AG10803 (cell line): ENCODE measurements at places on chromosomes 16 and 17.

- peak; percentile 89 for DNase-seq
Measured at GRCh38 chr16:67244387-67245185, 2.7 kb downstream of the FHOD1 start.

GRCh38 chr16:30839523-30840227 is 52.7 kb upstream of the ZNF629 start:
- DNase-seq = no peak

DNA sequence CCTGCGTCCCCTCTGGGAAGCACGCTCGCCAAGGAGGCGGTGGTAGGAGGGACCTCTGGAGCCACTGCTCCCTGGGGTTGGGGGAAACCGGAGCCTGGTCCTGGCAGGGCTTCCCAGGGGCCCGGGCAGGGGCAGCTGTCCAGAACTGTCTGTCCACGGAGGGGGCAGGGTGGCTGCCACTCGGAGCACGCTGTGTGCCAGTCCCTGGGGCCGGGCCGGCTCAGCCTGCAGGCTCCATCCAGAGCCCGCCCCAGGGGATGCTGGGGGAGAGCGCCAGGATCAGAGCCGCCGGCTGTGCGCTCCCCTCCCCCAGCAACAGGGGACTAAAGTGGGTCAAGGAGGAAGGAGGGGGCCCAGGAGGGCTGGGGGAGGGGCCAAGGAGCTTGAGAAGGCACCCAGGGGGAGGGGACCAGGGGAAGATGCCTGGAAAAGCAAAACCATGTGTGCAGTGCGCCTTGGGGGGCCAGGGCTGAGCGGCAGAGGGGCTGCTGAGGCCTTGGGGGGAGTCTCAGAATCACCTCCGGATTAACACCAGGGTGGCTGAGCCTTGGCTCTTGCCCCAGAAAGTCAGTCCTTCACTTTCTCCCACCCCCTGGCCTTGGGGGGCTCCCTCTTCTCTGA is 21.3 kb downstream of the ZNF423 start:
- no peak for DNase-seq

- DNase-seq = no peak
Measured at GRCh38 chr17:44176671-44177501, 6.4 kb downstream of the ASB16 start.

DNA sequence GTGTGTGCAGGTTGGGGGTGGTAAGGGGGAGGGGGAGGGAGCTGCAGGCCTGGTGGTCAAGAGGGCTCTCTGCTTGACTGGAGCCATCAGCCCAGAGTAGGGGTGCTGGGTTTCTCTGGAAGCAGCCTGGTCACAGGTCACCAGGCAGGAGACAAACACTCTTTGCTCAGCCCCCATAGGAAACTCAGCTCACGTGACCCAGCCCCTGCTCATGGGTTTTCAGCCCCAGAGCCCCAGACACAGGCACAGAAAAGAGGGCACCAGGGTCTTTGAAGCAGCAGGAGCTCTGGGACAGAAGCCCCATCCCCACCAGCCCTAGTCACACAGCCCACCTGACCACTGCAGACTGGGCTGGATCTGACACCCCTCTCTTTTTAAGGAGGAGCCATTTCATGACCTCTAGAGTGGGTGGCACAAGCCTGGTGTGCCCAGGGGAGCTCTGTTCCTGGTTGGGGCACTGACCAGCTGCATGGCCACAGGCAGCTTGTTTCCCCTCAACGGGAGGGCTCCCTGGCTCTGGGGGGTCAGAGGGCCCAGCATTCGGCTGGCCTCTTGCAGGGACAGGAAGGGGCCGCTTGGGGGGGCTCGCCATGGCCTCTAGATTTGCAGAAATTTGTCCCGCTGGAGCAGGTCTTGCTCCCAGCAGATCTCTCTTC is 13.8 kb upstream of the CD79B start:
- no peak for DNase-seq

- no peak for DNase-seq
Measured at GRCh38 chr17:64051153-64051552, 30.7 kb upstream of the ICAM2 start.

- DNase-seq = no peak
Measured at GRCh38 chr17:7580604-7581575, 1.5 kb downstream of the CD68 start.

- DNase-seq = no peak
Measured at GRCh38 chr16:59173408-59173831, 439.3 kb upstream of the GOT2 start.

DNA sequence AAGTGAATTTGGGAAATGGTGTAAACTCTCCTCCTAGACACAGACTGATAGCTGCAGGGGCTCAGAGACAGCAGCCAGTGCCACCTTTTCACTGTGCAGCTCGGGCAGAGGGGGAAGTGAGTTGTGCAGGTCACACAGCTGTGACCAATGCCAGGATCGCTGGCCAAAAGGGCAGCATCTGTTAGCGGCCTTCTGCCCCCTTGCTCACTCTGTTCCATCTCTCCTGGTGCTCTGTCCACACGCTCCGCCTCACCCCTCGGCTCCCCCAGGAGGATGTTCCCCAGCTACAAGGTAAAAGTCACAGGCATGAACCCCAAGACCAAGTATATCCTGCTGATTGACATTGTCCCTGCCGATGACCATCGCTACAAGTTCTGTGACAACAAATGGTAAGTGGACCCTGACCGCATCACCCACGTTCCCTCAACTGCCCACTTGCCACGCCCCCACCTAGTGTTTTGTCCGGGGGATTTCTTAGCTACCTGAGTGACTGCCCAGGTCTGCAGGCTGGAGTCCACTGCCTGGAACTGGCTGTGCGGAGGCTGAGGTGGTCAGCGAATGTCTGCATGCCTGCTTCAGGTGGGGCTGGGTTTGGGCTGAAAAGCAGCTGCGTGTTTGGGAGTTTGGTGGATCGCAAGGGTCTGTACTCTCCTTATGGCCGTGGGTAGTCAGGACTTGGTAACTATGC is 13.5 kb downstream of the TBX4 start:
- no peak for DNase-seq

GRCh38 chr17:19650826-19651225 is 2.3 kb downstream of the ALDH3A2 start:
- peak; percentile 15 for DNase-seq

DNA sequence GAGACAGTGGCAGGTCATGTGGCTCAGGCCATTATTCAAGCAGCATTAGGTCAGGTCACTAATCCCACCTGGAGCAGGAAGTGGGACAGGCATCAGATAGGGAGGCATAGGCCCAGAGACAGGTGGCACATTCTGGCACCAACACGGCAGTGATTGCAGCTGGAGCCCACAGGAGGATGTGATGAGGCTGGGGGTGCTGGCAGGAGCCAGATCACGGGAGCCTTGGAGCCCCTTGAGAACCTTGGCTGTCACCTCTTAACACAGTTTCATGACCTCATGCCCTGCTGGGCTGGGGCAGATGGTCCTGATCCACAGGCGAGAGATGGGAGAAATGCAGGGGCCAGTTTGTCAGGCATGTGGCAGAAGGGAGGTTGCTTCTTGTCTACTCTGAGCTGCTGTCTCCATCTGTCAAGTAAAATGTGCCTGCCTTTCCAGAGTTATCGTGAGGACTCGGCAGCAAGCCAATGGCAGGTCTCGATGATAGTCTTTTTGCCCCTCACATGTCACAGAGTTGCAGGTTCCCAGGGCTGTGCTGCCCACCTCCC is 109.6 kb downstream of the CLEC16A start:
- DNase-seq = no peak

DNA sequence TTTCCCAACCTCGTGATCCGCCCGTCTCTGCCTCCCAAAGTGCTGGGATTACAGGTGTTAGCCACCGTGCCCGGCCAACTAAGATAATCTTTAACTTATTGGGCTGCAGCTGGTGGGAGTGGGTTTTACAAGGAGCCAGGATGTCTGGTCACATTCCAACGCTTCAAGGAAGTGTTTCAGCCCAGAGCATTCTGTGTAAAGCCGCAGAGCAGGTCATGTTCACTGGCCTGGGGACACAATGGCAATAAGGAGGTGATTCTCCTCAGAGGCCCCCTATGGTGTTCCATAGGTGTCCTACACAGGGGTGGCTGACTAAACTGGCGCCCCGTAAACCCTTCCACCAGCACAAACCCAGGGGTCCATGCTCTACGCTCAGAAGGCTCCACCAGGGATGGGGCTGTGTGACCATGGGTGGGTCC is 1.2 kb downstream of the QPRT start:
- DNase-seq = no peak

DNA sequence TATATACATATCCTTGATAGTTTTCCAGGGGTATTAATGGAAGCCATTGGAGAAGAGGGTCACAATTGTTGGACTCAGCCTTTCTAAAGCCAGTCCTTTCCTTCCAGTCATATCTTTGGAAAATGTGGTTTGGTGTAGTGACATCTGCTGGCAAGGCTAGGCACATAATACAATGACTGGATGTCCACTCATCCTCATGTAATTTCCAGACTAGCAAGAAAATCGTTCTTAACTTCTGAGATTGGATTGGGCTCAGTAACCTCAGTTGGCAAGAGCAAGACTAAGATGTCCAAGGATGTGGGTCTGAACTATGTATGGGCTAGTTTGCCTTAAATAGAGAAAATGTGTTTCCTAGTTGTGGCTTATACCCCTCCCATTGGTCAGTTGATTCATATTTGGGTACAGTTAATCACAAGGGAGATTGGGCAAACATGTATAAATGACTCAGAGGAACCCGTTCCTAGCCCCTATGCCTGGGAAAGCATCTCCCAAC is 8.7 kb upstream of the KAT7 start:
- DNase-seq = peak; percentile 99

- peak; percentile 50 for DNase-seq
Measured at GRCh38 chr17:58083491-58084316, 485 bp downstream of the DYNLL2 start.

DNA sequence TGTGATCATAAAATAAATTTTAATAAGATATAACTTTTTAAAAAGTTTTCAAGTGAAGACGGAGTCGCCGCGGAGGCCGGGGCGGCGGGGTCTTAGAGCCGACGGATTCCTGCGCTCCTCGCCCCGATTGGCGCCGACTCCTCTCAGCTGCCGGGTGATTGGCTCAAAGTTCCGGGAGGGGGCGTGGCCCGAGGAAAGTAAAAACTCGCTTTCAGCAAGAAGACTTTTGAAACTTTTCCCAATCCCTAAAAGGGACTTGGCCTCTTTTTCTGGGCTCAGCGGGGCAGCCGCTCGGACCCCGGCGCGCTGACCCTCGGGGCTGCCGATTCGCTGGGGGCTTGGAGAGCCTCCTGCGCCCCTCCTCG is at the start of gene FOXC2:
TSS of gene FOXC2 (plus strand) at position 229 of the 365 bp plus-strand sequence. CDS start 507 bp downstream, outside the sequence.
- DNase-seq = peak; percentile 94

- no peak for DNase-seq
Measured at GRCh38 chr16:11342021-11342855, 3.0 kb upstream of the RMI2 start.

GRCh38 chr16:51151961-51152663 is 1.0 kb upstream of the SALL1 start:
- DNase-seq = peak; percentile 93

GRCh38 chr17:44005527-44006271 is 1.3 kb downstream of the NAGS start:
- DNase-seq = no peak

- no peak for DNase-seq
Measured at GRCh38 chr16:9791556-9791955, 390.7 kb downstream of the GRIN2A start.

DNA sequence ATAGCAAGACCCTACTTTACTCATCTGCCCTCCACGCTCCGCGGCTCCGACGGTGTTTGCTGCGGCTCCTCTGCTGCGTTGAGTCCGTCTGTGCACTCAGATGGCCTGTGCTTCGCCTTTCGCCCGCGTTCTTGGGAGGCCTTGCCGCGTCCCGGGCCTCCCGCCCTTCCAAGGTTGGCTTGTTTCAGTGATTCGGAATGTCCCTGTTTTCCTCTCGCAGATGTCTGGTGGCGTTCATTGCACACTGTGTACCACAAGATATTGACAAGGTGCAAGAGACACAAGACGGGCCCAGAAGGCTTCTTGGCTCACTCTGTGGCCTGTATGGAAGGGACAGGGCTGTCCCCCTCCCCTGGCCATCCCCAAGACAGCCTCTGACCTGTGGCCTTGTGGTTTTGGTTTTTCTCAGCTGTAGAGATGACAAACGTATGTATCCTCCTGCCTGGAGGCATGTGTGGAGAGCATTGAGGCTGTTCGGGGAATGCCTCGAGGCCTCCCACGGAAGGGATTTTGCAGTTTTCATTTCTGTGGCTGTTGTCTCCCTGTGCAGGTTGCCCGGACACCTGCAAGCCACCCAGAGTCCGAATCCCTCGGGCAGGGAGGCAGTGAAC is 15.4 kb downstream of the MGRN1 start:
- no peak for DNase-seq

GRCh38 chr16:1026057-1026783 is 44.6 kb downstream of the SOX8 start:
- no peak for DNase-seq

DNA sequence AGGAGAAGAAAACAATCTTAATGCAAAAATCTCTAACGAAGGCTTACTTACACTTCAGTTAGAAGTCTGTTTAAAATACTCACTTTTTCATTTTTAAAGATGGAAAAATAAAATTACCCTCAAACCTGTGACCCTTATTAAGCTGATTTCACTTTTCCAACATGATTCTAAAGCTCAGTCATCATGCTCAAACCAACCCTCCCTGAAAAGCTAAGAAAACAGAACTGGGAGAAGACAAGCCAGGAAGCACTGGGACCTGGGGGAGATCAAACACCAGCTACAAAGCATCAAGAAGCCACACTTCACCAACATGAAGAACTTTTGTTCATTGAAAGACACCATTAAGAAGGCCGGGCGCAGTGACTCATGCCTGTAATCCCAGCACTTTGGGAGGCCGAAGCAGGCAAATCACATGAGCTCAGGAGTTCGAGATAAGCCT is 88.8 kb downstream of the LITAF start:
- peak; percentile 4 for DNase-seq

- DNase-seq = peak; percentile 81
Measured at GRCh38 chr17:14672830-14673229, 371.9 kb downstream of the HS3ST3B1 start.

DNA sequence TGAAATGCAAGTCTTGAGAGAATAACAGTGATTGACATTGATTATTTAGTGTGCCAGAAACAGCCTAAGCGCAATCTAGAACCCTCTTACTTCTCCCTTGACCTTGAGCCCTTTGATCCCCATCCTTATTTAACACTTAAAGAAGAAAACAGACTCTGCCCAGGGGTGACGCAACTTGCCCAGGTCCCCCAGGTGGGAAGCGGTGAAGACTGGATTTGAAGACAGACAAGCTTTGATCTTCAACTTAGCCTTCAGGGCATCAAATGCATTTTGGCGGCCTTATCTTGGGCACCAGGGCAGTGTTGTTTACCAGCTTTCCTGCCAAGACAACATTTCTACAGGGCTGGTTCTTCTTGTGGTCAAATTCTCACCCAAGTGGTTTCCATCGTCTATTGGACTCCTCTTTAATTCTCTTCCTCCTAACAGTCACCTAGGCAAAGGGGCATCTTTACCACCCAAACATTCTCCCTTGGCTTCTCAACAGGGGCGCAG is 8.9 kb upstream of the CIITA start:
- DNase-seq = no peak

- DNase-seq = no peak
Measured at GRCh38 chr17:44159519-44160210, 10.8 kb upstream of the ASB16 start.

GRCh38 chr16:82655720-82656490 is 29.1 kb downstream of the CDH13 start:
- no peak for DNase-seq

DNA sequence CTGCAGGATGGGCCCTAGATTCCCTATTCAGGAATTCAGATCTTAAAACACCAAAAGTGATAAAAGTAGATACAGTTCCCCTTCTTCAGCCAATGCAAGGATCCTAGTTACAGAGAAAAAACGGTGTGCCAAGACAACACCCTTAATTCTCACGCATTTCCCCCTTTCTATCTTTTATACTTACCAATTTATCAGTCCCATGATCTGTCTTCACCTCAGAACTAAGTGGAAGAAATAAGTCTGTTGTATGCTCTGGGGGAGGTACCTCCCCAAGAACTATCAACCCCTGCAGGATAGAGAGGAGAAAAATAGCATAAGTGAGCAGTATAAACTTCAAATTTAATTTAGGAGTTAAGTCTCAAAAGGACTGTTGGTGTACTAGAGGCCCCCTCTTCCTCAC is 83.2 kb downstream of the STH start:
- no peak for DNase-seq
